ENCODE measurements at places on chromosomes 4 and X.

- no peak for DNase-seq
Observed at GRCh38 chr4:171342646-171343045, 470.6 kb upstream of the GALNTL6 start.

GRCh38 chr4:2353222-2354107, 65.0 kb downstream of the ZFYVE28 start:
- no peak for DNase-seq

DNA sequence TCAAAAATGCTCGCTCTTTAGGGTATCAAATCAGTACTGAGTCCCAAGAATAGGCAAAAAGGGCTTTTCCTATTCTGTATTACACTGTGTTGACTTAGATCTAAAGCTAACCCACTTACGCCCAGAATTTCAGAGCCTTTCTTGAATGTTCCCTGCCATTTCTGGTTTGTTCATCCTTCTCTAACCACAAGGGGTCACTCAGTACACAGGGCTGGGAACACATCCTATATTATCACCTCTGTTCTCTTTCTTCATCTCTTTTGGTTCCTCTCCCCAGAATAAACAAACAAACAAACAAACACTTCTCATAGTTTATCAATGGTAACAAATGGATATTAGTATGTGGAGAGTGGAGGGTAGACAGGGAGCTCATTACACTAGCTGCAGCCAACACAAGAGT, 25.5 kb upstream of the MORC4 start:
- no peak for DNase-seq

DNA sequence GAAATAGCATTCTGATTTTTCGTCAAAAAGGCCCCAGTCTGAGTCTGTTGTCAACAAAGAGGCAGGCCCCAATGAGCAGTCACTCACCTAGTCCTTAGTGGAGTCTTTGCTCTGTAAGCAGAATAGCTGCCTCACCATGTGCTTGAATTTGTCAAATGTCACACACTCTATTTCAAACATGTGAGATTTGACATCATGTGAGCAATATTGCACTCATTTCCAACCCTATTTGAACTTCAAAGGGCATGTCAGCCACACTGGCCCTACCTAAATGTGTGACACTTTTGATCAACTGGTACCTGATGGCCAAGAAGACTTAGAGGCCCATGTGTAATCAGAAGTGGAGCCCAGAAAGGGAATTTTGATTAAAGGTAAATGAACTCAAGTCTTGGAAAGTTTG, 59.4 kb upstream of the PLAC1 start:
- no peak for DNase-seq

GRCh38 chr4:118850488-118851173, 14.7 kb upstream of the SEC24D start:
- DNase-seq = no peak

DNA sequence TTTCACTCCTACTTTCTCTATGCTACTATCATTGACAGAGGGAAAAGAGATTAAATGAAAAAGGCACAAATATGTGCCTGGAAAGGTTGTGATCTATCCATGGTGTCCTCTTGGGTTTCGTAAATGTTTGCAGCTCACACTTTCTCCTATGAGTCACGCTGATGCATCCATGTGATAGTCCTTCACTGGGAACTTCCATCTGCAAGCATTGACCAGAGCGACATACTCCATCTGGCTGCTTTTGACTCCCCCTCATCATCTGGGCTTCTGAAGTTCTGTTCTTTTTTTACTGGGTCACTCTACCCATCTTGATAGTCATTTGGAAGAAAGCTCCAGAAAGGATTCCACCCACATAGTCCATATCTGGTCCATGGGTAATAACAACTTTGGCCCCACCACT, 84.7 kb upstream of the NDST3 start:
- DNase-seq = no peak

GRCh38 chr4:113884655-113885054, 94.8 kb downstream of the ARSJ start:
- DNase-seq = no peak

GRCh38 chr4:34187056-34187455, 2057.3 kb downstream of the ARAP2 start:
- DNase-seq = no peak

GRCh38 chr4:183299464-183299863, 20.6 kb downstream of the CLDN22 start:
- no peak for DNase-seq

- no peak for DNase-seq
Observed at GRCh38 chr4:79334783-79335182, 8.9 kb upstream of the NAA11 start.

DNA sequence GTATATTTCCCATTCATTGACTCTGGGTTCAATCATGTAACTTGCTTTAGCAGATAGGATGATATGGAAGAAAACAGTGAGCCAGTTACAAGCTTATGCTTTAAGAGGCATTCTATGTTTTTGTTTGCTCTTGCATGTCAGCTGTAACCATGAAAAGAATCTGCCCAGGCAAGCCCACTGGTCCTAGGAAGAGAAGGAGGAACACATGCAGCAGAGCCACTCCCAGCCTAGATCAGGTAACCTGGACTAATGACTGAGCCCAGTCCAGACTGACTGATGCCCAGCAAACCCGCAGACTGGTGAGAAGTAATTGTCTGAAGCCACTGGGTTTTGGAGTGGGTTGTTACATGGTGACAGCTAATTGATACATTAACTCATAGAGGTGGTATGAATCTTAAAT, 167.9 kb downstream of the COL4A6 start:
- DNase-seq = no peak

- no peak for DNase-seq
Observed at GRCh38 chr4:9704551-9705332, 76.7 kb upstream of the DRD5 start.

DNA sequence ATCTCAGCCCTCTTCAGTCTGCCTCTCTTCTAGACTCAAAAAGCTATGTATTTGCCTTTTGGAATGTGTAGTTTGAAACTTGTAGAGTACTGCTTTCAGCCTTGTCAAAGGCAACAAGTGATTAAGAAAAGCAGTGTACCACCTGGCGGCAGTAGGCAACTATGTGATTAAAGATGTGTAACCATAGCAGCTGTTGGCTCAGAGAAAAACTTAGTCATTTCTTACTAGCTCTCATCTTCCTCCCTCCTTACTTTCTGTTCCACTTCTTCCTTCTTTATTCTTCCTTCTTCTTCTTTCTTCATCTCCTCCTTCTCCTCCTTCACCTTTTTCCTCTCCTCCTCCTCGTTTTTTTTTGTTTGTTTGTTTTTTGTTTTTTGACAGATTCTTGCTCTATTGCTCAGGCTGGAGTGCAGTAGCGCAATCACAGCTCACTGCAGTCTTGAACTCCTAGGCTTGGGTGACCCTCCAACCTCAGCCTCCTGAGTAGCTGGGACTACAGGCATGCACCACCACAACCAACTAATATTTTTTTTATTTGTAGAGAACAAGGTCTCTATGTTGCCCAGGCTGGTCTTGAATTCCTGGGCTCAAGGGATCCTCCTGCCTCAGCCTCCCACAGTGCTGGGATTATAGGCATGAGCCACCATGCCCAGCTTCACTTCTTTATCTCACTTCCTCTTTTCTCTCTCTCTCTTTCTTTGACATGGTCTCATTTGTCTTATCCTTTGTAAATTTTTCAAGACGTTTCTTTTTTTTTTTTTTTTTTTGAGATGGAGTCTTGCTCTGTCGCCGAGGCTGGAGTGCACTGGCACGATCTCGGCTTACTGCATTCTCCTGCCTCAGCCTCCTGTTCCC, 32.6 kb downstream of the ABHD18 start:
- no peak for DNase-seq

DNA sequence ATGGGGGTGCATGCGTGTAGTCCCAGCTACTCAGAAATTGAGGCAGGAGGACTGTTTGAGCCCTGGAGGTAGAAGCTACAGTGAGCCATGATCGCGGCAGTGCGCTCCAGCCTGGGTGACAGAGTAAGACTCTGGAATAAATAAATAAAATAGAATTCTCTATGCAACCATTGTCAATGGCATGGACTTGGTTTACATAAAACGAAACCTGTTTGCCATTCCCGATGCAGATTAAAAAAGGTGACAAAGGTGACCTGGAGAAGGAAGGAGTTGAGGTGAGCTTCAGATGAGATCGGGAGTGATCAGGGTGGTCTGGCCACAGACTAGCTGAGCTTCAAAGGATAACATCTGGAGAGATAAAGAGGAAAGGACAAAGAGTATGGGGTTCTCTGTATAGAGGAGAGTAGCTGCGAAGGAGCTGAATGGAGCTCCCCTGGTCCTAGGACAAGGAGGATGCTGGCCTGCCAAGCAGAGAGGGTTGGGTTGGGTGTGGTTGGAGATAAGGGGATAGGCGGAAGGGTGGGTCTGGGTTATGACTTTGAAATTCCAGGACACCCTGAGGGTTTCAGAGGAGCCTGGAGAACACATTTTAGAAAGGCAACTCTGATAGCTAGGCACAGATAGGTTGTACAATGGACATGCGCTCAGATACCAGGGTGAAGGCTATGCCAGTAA, 98.6 kb downstream of the RBM47 start:
- DNase-seq = no peak

GRCh38 chr4:100742045-100742444, 224.2 kb upstream of the EMCN start:
- no peak for DNase-seq

- no peak for DNase-seq
Observed at GRCh38 chr4:109946120-109946519, 33.4 kb downstream of the EGF start.

DNA sequence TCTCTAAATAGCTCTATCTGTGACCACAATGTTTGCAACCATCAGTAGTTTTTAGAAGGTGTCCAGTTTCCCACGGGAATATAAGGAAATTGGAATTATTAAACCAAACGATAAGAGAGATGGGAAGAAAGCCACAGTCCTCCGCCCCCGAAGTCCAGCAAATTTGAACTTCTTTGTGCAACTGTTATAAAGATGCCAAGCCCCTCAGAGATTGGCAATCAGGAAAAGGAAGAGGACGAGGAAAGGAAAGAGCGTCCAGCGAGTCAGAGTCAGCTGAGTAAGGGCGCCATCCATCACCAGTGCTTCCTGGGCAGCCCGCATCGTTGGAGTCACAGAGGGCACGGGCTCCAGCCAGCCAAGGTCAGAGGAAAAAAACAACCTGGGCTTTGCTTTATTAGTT, 35.7 kb downstream of the LDB2 start:
- DNase-seq = no peak

- DNase-seq = no peak
Observed at GRCh38 chr4:41656572-41657520, 91.7 kb downstream of the PHOX2B start.

DNA sequence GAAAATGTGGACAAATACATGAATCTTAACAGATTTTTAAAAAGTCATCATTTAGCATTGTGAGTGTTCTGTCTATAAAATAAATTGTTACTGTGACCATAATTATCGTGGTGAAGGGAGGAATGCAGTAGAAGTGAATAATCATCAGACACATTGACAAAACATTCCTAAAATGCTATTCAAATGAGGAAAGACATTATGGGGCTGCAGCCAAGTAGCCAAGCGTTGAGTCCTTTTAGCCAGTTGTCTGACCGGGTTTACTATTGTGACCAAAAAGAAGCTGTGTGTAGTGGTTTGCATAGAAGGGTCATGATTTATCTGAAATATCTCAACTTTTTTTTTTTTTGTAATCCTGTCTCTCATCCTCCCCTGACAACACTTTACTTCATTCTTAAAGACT, 19.5 kb downstream of the WWC2 start:
- DNase-seq = no peak

DNA sequence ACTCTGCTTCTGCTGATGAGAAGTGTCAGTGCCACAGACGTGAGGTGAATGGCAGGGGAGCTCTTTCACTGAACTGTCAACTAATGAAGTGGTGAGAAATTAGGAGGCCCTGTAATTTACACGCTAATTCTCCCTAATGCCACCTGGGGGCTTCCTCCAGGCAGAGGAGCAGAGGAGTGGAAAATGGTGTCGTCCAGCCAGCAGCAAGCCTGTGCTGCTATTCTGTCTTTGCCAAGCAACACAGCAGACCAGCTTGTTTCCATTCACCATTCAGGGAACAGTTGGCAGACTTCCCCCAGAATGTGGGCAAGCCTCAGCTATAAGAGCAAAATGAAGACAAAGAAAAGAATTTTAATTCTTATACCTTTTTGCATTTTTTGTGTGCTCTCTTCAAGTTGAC, 245.2 kb upstream of the TET2 start:
- no peak for DNase-seq

GRCh38 chrX:17433965-17434364, 59.0 kb downstream of the NHS start:
- no peak for DNase-seq

DNA sequence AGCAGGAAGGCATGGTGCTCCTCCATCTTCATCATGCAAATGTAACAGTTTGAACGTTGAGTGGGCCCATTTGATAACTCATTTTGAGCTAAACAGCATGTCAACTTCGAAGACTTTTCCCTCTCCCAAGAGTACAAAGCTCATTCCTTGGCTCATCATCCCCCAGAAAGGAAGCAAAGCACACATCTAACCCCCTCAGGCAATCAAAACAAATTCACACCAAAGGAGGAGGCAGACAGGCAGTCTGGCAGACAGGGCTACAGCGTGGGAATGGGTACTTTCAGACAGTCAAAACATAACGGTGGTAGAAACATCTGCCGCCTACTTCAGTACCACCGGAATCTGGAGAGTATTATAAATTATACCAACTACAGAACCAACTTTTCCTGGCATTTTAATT, 81.7 kb downstream of the PCDH19 start:
- DNase-seq = no peak

DNA sequence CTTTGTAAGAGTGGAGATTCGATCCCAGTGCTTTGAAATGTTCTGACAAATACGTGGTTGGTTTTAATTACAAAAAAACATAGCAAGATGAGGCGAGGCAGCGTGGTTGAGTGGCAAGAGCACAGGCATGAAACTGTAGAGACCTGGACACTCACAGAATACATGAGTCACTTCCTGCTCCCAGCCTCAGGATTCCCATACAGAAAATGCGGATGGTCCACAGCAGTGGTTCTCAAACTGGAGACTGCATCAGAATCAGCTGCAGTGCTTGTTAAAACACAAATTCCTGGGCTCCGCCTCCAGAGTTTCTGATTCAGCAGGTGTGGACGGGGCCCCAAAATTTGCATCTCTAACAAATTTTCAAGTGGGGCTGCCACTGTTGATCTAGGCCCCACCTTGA, 10.1 kb downstream of the OTOP1 start:
- DNase-seq = no peak

GRCh38 chr4:123621072-123621705, 224.6 kb downstream of the SPRY1 start:
- DNase-seq = no peak

DNA sequence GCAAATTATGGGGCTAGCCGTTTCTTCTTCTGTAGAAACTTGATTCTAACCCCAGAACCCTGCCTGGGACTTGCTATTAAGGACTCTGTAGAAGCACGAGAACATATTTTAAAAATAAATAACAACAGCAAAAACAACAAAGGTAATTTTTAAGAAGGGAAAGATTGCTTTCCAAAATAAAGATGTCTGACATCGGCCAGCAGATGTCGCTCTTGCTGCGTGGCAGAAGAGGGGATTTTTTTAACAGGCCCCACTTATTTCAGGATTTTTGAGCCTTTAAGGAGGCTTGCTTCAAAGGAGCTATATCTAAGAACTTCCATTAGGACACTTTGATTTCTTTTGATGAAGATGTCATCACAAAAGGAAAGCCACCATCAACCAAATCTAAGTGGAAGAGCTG, 62.8 kb upstream of the EGFL6 start:
- DNase-seq = peak; percentile 49

- no peak for DNase-seq
Observed at GRCh38 chrX:39729981-39730661, 367.6 kb downstream of the BCOR start.
